ENCODE measurements at places on chromosomes 7 and 10.

GRCh38 chr7:2165239-2165609 lies 67.5 kb downstream of the MAD1L1 start:
- DNase-seq = no peak

DNA sequence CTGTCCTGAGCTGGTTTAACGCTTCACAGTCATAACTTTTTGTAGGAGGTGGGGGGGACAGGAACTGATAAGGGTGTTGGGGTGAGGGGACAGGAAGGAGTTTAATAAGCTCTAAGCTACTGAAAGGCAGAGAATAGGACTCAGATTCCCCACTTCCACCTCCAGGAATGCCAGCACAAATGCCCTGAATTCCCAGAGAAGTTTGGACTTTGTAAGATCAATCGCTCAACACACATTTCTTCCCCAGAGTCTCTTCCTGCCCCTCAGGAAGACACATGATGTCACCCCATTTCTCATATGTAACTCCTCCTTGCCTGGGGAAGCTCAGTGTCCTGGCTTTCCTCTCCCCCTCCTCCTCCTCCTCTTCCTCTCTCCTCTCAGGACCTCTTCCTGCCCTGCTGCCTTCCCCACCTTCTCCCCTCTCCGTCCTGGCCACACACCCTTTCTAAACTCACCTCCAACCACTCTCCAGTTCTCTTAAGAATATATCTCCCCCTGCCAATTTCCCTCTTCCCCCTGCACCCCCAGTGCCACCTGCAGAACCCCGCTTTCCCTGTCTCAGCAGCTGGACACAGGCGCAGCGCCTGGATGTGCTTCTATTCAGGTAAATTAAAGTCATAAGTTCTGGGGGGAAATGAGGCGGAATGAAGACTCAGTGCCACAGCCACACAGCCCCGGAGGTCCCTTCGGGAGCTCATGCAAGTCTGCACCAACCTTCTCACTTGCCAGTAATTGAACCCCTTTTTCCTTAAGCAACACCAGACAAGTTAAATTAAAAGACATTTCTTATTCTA lies 5.3 kb upstream of the LOXL4 start:
- no peak for DNase-seq

DNA sequence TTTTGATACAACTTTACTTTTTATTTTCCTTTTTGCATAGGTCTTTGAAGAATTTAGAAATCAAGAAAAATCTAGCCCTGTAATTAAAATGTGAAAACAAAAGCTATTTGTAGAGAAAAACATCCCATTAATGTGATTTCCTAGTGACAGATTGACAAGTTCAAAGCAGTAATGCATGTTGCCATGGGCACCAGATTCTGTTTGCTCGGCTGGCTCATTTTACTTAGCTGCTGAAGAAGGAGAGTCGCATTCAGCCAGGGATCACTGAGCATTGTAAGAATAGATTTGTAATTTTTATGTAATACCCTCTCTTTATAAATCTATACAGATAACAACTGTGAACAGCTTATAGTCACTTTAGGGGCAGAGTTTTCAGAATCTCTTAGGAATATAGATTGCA lies 28.5 kb downstream of the DNAJB9 start:
- no peak for DNase-seq

DNA sequence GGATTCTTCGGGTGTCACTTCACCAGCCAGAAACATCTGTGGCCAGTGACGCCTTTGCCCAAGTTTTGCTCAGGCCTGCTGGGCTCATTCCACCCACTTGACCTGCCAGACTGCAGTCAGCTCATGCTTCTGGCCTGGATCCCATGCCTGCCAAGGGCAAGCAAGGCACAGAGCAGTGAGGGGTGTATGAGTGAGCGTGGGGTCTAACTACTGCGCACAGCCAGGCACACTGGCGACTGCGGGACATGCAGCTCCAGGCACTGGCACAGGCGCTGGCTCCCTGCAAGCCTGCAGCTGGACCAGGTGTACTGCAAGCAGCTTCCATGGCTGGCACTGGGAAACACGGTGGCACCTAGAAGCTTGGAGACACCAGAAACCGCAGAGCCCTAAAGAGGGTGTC lies 80.1 kb downstream of the MTERF1 start:
- no peak for DNase-seq

GRCh38 chr7:29421010-29421956 lies 142.4 kb upstream of the PRR15 start:
- no peak for DNase-seq

- DNase-seq = no peak
Observed at GRCh38 chr7:139509535-139509934, 13.9 kb upstream of the CLEC2L start.

- no peak for DNase-seq
Observed at GRCh38 chr7:82760831-82761230, 317.3 kb upstream of the CACNA2D1 start.

DNA sequence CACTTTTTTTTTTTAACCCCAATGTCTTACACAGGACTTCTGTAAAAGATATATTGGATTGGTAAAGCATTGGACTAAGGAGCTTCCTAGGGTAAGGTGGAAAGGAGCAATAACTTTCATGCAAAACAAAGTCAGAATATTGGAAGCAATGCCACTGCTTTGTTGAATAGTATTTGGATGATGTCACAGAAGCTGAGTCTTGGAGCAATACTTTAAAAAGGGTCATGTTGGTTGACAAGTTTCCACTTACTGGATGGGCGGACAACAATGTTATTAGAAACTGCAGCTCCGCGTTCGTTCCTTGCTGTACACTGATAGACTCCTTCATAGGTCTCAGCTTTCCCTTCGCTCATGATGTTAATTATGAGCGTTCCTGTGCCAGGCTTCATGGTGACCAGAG lies 101.9 kb upstream of the LAMB4 start:
- no peak for DNase-seq

DNA sequence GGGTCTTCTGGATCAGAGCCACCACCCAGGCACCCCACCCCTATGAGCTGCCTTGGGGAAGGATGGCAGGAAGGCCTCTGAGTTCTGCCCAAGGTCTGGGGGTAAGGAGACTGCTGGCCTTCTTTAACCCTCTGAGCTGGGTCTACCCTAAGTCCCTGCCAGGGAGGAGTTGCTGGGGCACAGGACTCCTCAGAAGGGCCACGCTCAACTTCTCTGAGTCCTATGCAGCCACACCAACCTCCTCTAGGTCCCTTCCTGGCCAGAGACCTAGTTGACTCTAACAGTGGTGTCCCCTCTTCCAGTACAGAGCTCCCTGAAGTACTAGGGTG lies 2.6 kb upstream of the NEURL1 start:
- no peak for DNase-seq

GRCh38 chr7:156111-157007 lies 36.0 kb upstream of the FAM20C start:
- DNase-seq = no peak

DNA sequence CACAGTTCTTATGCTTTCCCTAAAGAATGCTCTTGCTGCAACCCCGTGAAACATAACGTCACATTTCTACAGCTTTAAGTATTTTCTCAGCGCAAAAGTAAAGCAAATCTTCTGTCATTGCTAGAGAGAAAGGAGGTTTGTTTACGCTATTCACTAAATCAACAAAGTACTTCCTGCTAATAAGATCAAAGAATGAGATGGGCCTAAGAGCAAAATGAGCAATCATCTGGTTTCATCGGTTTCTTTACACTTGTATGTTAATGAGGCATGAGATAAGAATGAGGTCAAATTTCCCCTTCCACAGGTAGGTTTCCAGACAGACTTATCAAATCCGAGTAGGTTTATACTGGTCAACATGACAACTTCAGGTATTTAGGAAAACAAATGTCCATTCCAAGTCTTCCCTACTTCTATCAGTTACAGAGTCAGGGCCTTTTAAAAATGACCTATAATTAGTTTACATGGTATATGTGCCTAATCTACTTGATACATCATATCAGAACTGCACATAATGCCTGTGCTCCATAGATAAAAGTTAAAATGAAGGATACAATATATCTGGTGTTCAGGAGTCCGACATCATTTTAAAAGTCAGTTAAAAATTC lies 8.4 kb downstream of the USP6NL start:
- DNase-seq = no peak

DNA sequence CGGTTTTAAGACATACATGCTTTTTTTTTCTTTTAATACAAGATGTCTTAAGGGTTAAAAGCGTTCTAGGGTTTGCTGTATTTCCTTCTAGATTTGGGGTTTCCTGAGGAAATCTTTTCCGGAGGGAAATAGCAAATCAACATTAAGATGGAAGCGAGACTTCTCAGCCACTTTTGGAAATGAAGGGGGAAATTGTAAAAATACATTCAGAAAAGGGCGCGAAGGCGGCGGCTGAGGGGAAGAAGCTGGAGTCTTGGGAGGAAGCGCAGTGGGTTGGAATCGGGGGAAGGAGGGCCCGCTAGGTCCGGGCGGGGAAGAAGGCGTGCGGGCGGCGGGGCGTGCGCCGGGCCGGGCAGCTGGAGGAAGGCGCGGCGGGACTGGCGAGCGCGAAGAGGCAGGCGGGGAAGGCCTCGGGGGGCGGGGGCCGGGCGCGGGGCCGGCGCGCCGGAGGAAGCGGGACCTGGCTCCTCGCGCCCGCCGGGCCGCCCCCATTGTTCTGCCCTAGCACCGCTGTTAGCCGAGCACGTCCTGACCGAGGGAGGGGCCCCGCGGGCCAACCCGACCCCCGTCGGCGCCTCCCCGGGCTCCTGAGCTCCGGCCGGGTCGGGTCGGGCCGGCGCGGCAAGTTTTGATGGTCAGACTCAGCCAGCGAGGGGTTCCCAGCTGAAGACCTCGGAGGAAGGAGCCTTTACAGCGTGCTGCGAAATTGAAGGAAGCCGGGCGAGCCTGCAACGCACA lies 1.5 kb upstream of the SKIDA1 start:
- DNase-seq = peak; percentile 45

GRCh38 chr7:98194672-98195457 lies 16.4 kb upstream of the BHLHA15 start:
- no peak for DNase-seq

DNA sequence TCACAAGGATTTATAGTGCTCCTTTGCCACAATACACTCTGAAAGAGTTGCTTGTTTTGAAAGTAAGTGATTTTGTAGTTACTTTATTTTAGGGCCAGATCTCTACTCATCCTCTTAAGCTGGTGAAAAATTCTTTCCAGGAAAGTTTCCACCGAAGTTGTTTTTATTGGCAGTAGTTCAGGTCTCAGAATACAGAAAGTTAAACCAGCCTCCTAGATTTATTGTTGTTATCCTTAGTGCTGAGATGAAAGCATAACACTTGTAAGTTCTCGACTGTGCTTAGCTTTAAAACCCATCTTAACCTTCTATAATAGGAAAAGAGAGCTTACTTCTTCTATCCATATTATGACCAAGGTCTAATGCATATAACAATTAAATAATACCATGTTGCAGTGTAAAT lies 5.5 kb downstream of the AP3M1 start:
- DNase-seq = no peak

- no peak for DNase-seq
Observed at GRCh38 chr10:110972231-110973134, 53.1 kb downstream of the SHOC2 start.

DNA sequence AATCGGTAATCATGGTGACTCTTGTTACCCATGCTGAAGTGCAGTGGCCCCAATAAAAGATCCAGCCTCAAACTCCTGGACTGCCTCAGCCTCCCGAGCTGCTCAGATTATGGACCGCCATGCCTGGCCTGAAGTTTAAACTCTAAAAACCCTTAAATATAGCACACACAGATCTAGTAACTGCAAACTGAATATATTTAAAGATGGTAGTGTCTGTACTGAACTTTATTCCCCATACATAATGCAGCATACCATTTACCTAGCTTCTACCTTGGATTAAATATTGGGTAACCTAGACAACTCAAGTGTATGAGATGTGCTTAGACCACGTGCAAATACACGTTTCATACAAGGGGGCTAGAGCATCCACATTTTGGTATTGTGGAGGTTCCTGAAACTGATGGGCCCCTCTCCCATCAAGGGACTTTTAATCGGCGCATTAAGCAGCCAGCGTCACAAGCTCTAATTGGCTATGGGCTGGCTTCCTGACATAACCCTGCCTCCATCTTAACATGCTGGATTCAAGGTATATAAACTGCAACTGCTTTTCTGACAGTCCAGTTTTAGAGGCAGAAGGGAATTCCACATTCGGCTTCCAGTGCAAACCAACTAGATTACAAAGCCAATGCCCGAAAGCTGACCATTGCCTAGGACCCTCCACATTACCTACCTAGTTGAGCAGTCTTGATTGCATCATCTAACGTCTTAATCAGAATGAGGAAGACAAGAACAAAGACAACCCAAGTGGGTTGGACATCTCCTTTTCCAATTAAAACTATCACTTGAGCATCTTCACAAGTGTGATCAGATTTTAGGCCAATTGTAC lies 13.0 kb downstream of the HNRNPA2B1 start:
- no peak for DNase-seq

DNA sequence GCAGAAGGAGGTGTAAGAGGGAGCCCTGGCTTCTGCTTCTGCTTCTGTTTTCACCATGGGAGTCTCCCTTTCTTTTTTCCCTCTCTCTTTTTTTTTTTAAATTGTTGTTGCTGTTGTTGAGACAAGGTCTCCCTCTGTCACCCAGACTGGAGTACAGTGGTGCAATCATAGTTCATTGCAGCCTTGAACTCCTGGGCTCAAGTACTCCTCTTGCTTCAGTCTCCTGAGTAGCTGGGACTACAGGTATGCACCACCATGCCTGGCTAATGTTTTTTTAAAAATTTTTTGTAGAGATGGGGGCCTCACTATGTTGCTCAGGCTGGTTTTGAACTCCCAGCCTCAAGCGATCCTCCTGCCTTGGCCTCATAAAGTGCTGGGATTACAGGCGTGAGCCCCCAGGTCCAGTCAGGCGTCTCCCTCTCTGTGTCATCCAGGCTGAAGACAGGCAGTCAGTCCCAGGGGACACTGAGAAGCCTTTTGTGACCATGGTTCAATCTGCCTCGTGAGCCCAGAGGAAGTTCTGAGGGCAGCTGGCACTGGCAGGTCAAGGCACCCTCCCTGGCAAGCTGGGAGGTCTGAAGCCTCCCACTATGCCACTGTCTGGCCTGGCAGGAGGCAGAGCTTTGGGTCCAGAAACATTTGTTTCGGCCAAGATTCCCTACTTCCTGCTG lies 33.6 kb upstream of the NPFFR1 start:
- DNase-seq = no peak

GRCh38 chr10:43981232-43981631 lies 332.6 kb upstream of the ZNF32 start:
- no peak for DNase-seq

DNA sequence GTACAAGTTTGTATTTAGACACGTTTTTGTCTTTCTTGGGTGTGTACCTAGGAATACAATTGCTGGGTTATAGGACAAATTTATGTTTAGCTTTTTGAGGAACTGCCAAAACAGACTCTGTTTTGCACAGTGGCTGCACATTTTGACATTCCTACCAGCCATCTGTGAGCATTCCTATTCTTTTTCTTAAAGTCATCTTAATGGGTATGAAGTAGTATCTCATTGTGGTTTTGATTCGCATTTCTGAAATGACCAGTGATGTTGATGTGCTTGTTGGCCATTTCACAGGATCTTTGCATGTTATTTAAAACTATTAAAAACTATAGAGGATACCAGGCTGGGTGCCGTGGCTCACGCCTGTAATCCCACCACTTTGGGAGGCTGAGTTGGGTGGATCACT lies 32.6 kb upstream of the IL15RA start:
- DNase-seq = no peak
